ENCODE measurements at places on chromosomes 11 and 22. TPM values are rescaled to one million over a fixed set of nuclear protein-coding genes. Genes with fewer than 3 reads are reported as not detected.

The RRP7A gene
- 72.9 TPM for total RNA-seq

The FGF3 gene
- not detected for total RNA-seq

The STK33 gene
- total RNA-seq = 13.3 TPM

The THY1 gene
- 376 TPM for total RNA-seq

DNA sequence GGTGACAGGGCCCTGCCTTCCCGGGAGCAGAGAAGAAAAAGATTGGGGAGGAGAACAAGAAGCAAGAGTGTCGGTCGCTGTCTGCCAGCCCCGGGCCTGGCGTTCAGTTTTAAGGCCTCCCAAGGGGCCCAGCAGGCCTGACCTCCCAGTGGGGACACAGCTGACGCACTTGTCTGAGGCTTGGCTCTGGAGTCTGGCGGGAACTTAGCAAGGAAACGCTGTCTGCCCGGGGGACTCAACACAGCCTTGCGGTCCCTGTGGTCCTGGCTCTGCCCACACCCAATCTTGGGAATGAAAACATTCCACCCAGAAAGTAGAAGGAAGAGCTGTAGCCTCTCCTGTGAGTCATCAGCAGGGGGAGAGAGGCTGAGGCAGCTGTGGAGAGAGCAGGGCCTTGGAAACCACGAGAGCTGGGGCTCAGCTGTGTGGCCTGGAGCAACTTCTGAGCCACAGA is 54.4 kb downstream of the TRAF6 start:
- DNase-seq = no peak

DNA sequence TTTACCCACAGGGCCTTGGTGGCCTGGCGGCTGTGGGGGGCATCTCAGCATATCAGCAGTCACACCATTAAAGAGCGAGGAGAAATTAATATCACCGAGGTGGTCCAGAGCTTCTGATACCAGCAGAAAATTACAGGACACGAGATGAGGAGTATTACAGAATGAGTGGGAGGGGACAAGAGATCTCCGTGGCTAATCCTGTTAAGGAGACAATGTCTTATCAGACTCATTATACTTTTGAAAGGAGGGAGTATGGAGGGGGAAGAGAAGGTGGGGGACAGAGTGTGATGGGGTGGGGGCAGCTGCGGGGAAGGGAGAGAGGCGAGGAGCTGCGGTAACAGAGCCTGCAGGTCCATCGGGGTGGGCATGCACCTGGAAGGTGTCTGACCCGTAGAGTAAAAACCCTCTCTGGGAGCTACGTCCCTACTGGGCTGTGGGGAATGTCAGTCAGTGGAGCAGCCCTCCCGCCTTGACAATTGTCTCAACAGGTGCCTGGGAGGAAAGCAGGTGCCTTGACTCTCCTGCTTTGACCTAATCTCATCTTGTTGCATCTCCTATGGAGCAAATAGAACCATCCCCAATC is 224.2 kb downstream of the CEP164 start:
- no peak for DNase-seq

DNA sequence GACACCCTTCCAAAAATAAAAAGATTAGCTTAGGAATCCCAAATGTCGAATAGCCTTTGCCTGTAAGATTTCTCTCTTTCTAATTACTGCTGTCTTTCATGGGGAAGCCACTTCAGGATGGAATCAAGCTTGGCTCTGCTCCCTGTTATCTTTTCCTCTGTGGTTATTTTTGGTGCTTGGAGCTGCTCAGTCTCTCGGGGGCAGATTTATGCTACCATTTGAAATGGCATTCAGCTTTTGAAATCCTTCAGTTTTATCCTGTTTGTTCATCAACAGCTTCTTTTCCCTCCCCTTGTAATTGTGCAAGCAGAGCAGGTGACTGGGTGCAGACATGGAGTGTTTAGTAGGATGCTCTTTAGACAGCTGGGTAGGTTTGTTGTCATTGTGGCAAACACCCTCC is 111.0 kb downstream of the DBX1 start:
- no peak for DNase-seq

GRCh38 chr11:114880442-114880841 is 202.1 kb downstream of the NXPE2 start:
- no peak for DNase-seq

Data from WTC11 (cell line).